ENCODE measurements at places on chromosomes 1 and 21.

DNA sequence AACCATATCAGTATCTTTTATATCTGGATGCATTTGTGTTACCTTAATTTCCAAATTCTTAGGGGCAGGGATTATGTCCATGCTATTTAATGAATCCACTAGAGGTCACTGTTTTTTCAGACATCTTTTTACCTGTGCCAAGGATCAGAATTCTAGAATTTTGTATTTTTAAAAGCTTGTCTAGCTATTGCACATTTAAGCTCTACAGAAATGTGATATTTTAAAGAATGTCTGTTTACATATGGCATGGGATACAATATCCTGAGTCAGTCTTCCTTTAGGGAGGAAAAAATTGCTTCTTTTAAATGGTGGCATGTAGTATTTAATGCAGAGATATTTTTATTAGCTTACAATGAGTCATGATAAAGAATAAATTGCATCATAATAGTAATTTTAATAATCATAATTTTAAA is 11.3 kb downstream of the RPAP2 start:
- peak; percentile 56 for DNase-seq

- DNase-seq: no peak
Observed at GRCh38 chr1:9281908-9282695, 10.6 kb upstream of the SPSB1 start.

DNA sequence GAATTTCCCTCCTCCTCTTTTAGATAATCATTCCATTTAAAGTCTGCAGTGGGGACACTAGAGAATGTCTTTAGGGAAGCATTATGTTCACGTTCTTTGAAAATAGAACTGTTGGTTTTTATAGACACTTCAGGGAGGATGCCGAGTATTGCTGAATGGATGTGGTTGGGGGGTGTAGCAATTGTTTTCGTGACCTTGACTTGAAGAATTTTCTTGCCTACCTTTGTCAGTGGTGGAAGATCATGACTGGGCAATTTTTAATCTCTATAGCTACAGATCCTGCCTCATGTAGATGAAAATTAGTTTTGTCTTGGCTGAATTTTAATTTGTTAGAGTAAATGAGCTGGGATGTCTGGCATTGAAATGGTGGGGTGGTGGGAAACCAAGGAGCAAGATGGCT is 3.8 kb downstream of the SMG7 start:
- no peak for DNase-seq

DNA sequence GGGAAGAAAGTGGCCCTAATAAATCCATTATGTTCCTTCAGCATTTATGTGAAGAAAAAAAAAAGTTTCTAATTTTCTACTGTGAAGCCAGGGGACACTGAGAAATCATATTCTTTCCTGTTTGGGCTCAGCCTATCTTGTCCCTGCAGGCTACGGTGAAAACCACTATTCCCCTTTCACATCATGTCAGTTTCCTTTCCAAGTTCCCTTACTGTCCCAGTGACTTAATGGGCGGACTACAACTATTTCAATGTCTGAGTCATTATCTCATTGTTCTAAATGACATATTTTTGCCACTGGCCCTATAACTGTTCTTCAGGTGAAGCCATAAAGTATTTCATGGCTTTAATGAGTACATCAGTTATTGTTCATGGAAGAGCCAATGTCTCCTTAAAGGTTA is 71.3 kb upstream of the BEND5 start:
- no peak for DNase-seq

- no peak for DNase-seq
Observed at GRCh38 chr1:50829014-50829958, 130.8 kb downstream of the FAF1 start.

GRCh38 chr21:38660333-38661196 is 145.2 kb upstream of the ETS2 start:
- no peak for DNase-seq

- peak; percentile 55 for DNase-seq
Observed at GRCh38 chr1:160877221-160877620, 7.8 kb downstream of the ITLN1 start.

- no peak for DNase-seq
Observed at GRCh38 chr1:69312055-69312732, 255.5 kb upstream of the LRRC7 start.

GRCh38 chr1:35315649-35316048 is 47.1 kb downstream of the ZMYM4 start:
- no peak for DNase-seq

GRCh38 chr1:83996621-83997020 is 2.3 kb downstream of the TTLL7 start:
- no peak for DNase-seq

GRCh38 chr1:36481771-36482723 is 666 bp downstream of the CSF3R start:
- DNase-seq: no peak

DNA sequence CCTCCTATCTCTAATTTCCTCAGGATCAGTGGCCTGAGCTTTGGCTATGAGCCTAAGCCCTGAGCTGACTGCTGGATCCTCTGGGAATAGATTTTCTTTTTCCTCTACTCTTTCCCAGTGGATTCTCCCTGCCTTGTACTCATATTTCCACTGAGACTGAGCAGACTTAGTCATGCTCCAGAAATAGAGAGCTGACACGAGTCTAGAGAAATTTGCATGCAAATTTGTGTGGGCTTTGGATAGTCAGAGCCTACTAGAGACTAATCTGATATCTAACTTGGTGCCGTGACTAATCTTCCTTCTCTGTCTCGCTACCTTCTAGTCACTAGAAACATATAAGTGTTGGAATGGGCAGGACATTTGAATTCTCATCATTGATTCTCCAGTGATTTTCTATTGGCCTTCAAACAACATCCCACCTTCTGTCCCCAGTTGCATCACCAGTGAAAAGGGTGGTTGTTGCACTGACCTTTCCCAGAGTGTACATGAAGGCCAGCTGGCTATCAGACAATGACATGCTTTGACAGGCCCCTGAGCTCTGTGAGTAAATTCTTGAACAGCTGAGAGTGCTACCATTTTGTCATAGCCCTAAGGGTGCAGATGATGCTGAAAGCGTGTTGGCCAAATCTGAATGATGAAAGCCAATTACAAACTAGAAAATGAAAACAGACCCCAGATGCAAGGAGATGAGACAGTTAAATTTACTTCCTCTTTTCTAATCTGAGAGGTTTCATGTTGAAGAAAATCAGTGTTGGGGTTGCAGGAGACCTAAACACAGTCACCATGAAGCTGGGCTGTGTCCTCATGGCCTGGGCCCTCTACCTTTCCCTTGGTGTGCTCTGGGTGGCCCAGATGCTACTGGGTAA is at the start of gene FCRLA:
FCRLA (plus strand) TSS at position 748 of the 866 bp plus-strand sequence; CDS start at position 784, 36 bp downstream.
- no peak for DNase-seq

DNA sequence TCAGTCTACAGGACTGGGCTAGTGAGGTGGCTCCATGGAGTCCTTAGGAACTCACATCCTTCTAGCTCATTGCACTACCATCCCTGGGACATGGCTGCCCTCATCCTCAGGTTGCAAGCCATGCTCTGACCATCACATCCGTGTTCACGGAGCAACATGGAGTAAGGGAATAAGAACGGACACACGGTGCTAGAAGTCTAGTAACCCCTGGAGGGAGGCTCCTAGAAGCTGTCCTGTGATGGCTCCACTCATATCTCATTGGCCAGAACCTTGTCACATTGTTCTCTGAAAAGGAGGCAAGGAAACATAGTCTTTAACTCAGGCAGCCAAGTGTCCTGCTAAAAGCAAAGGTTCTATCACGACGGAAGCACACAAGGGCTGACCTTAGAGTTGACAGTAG is 3.9 kb downstream of the MRAP start:
- no peak for DNase-seq

DNA sequence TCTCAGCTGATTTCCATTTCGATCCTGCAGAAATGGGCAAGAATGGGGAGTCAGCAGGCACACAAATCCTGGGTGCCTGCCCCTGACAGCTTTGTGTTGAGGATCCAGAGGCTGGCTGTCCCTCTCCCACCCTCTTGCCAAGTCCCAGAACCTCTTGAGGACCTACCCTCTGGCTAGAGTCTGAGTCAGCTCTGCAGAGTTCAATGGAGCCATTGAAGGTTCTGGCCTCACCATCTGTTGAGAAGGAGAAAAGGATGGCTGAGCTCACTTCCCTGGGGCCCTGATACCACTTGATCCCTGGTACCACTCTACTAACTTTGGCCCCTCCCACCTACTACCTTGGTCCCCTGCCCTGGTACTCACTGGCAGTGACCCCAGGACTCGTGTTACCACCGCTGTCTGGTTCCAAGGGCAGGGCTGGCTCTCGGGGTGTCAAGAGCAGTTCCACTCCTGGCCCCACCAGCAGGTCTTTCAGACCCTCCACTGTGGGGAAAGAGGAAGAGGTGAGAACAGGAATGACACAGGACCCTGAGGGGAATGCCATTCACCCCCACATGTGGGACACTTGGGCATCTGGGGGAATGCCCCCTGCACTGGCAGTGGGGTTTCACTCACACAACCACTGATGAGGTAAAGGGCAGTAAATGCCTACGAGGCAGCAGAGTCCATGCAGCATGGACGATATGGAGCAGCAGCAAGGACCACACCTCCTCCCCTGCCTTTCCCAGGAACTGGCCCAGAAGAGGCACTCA is 10.5 kb downstream of the RXFP4 start:
- DNase-seq: no peak

DNA sequence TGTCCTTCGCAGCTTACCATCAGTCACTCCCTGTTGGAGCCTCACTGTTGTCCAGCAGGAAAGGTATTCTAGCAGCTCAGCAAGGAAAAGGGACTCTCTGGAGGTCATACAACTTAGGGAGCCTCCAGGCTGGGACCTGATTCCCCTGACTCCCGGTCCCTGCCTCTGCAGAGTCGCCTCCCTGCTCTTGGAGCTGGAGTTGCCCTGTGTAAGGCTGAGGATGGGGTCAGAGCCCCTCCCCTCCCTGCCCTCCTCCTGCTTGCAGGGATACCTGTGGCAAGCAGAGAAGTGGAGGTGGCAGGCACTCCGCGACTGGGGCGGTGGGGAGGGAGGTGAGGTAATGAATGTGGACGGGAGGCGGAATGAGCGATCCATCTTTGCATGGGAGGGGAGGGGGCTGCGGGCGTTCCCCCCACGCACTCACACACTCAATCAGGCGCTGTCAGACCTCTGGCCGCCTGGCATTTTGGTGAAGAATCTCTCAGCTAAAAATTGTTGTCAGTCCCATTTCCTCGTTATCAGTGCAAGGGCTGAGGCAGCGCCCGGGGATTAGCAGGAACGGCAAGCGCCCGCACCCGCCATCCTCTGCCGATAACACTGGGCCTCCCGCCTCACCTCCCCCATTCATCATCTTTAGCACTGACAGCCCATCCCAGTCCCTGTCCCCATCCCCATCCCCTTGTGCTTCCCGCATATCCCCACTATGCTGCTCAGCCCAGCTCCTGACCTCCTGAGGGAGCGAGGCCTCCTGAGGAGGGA is 64.3 kb downstream of the TMEM53 start:
- DNase-seq: no peak

DNA sequence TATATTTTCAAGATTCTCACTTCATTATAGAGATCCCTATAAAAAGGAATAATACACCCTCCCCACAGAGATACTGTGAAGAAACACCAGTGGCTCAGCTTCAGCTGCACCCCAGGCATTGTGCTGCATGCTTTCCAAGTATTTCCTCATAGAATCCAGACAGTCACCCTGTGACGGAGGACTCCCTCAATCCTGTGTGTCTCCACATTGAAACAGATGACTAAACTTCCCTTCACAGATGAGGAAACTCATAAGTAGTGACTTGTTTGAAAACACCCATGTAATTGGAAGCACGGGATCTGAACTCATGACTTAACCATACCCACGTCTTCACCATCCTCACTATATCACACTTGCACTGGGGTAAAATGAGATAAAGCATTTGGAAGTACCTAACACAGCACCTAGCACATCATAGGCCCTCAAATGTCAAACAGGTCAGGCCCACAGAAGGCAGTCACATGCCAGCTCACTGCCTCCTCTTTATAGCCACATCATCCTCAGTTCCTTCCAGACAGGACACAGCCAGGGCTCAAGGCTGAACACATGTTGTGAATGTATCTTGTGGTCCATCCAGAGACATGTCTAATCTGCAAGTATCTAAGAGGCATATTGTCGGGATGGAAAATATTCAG is 55.2 kb downstream of the GPR161 start:
- no peak for DNase-seq

DNA sequence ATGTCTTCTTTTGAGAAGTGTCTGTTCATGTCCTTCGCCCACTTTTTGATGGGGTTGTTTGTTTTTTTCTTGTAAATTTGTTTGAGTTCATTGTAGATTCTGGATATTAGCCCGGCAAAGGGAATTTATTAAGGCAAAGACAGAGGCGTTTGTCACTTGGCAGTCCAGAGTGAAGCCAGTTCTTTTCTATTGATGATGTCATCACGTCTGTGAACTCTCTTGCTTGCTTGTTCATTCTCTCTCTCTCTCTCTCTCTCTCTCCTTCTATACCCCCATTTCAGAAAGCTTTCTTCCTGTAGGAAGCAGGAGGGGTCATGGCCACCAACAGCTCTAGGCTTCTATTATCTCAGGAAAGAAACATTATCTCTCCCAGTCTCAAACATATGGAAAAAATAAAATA is 291.3 kb downstream of the OMA1 start:
- DNase-seq: no peak

DNA sequence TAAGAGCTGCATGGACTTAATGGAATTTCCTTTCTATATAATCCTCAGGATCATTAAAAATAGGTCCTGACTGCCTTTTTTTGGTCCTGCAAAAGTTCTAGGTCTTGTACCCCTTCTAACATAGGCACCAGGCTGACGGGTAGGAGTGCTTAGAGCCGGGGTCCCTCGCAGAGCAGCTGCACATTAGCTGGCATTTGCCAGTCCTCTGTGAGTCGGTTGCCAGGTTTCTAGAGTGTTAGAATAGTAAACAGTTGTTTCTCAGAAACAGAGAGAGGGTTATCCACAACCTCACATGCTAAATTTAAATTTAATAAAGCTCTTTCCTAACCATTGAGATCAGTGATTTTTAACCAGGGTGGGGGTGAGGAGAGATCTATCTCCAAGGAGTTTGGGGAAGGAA is 35.4 kb upstream of the HEATR1 start:
- no peak for DNase-seq

DNA sequence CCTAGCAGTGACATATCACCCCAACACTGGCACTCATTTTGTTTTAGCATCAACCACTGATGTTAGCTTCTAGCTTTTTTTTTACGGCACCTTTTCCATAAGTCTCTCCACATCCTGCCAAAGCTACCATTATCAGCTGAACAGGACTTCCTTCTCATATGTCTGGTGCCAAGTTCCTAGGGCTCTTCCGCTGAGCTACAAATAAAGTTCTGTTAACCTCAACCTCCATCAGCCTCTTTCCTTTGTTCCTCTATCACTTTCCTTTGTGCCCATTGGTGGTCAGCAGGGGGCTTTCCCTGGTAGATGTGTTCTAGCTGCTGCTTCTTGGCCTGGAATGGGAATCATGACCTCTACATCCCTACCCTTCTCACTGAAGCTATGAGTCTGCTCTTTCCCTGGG is 163.8 kb downstream of the FAF1 start:
- no peak for DNase-seq

GRCh38 chr1:32349211-32349708 is 13.0 kb downstream of the FAM229A start:
- no peak for DNase-seq

- DNase-seq: no peak
Observed at GRCh38 chr1:38062361-38063288, 16.0 kb upstream of the POU3F1 start.

GRCh38 chr21:29449306-29449950 is 150.7 kb downstream of the BACH1 start:
- peak; percentile 69 for DNase-seq

GRCh38 chr1:229664133-229664689 is 38.2 kb downstream of the URB2 start:
- DNase-seq: peak; percentile 81

Data from CD4-positive, alpha-beta T cell treated with Interleukin-2 at 100 ng/mL for 4 hours (primary cell).